Kidney (tissue), 22 donors: ENCODE measurements at places on chromosomes 7 and 10. TPM values are rescaled to one million over a fixed set of nuclear protein-coding genes. Genes with fewer than 3 reads are reported as not detected.

ASB10 gene
- total RNA-seq = not detected

WNT2 gene
- total RNA-seq = 0.57 TPM

HSPA12A gene
- total RNA-seq = 33.5 TPM

- no peaks in the 10 kb centered on the region for H3K27me3 ChIP-seq
- peaks cover 2% of the 10 kb centered on the region for H3K4me1 ChIP-seq
- H3K4me3 ChIP-seq = no peak overlapping the region
- DNase-seq = no peak
- H3K36me3 ChIP-seq = no peaks in the 10 kb centered on the region
- H3K27ac ChIP-seq = no peak overlapping the region
These were observed 126.8 kb downstream of the SKIDA1 start for GRCh38 chr10:21398563-21399231.

DNA sequence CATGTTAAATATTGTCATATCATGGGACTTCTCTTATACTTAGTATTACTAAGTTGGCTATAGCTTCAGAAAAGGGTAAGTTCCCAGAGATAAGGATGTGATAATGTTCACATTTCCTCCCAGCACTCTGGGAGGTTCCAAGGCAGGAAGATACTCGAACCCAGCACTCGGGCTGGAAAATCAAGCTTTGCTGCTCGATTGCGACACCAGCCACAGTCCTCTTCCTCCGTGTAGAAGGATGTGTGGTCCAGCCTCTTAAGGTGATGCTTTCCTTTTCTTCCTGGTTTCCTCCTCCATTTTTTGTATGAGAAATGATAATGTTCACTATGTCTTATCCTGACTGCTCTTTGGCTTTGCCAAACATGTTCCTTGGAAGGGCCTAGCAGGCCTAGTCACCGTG lies 3.2 kb downstream of the BMS1 start:
- H3K4me3 ChIP-seq = no peak overlapping the region
- H3K4me1 ChIP-seq = peaks cover 10% of the 10 kb centered on the region
- H3K27me3 ChIP-seq = no peaks in the 10 kb centered on the region
- H3K27ac ChIP-seq = no peak overlapping the region

- H3K27me3 ChIP-seq = no peaks in the 10 kb centered on the region
- H3K27ac ChIP-seq = no peak overlapping the region
- DNase-seq = no peak
- H3K4me3 ChIP-seq = no peak overlapping the region
These were observed 799 bp downstream of the KCNK18 start for GRCh38 chr10:117198088-117198487.

- H3K36me3 ChIP-seq = no peaks in the 10 kb centered on the region
- H3K27me3 ChIP-seq = no peaks in the 10 kb centered on the region
- no peak for DNase-seq
- H3K27ac ChIP-seq = no peak overlapping the region
- H3K4me1 ChIP-seq = no peaks in the 10 kb centered on the region
These were observed 155.3 kb downstream of the C10orf105 start for GRCh38 chr10:71564194-71564820.

DNA sequence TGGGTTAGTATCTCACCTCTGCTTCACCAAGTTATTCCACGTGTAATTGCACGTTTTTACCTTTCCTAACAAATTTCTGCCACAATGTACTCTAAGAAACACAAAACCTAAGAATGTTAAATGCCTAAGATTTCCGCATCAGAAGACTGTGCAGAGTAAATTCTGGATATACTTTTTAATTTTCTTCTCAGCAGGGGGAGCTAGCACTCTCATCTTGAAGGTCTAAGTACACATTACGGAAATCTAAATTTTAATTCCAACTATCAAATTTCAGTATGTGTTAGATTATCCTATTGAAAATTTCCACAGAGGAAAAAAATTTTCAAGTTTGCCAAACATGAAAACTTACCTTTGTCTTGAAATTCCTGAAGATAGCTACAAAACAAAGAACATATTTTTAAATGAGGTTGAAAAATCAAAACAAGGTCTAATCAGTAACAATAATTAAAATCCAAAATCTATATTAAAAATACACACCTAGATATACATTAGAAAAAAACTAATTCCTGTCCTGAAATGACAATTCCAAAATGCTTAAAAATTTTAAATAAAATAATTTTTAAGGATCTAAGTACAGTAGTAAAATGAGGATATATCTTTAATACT lies 10.5 kb downstream of the SKAP2 start:
- no peak for DNase-seq
- H3K4me3 ChIP-seq = no peak overlapping the region

GRCh38 chr10:104057717-104058116 lies 28.0 kb downstream of the COL17A1 start:
- H3K27ac ChIP-seq = no peak overlapping the region
- DNase-seq = no peak
- no peaks in the 10 kb centered on the region for H3K4me1 ChIP-seq
- no peaks in the 10 kb centered on the region for H3K36me3 ChIP-seq

GRCh38 chr10:103448746-103449145 lies 3.4 kb downstream of the CALHM2 start:
- H3K36me3 ChIP-seq = peaks cover 24% of the 10 kb centered on the region
- H3K27me3 ChIP-seq = no peaks in the 10 kb centered on the region
- no peak overlapping the region for H3K4me3 ChIP-seq
- H3K27ac ChIP-seq = no peak overlapping the region
- H3K4me1 ChIP-seq = peaks cover 22% of the 10 kb centered on the region
- DNase-seq = no peak
